ENCODE measurements at places on chromosomes 6 and 20. TPM values are rescaled to one million over a fixed set of nuclear protein-coding genes. Genes with fewer than 3 reads are reported as not detected.

The NUP153 gene
- 36.2 TPM for total RNA-seq

The CCM2L gene
- not detected for total RNA-seq

The OOEP gene
- 0.41 TPM for total RNA-seq

The PDYN gene
- total RNA-seq = not detected

The RGS17 gene
- total RNA-seq = 11.2 TPM

The TREML2 gene
- total RNA-seq = 0.75 TPM

The MTFR2 gene
- total RNA-seq = 1.6 TPM

The OR2H1 gene
- not detected for total RNA-seq

The C6orf58 gene
- not detected for total RNA-seq

The PERP gene
- total RNA-seq = 77.7 TPM

The ULBP3 gene
- total RNA-seq = 14.8 TPM

The RHAG gene
- not detected for total RNA-seq

- DNase-seq = no peak
These were observed 147.7 kb downstream of the BTBD9 start for GRCh38 chr6:38492031-38492430.

GRCh38 chr20:63587776-63588591 is 13.9 kb upstream of the HELZ2 start:
- DNase-seq = no peak

- DNase-seq = no peak
These were observed 622.6 kb upstream of the PTCHD4 start for GRCh38 chr6:48733581-48733980.

GRCh38 chr6:140355476-140355875 is 981.0 kb upstream of the CITED2 start:
- no peak for DNase-seq

GRCh38 chr6:102662851-102663250 is 1269.3 kb downstream of the GRIK2 start:
- DNase-seq = no peak

GRCh38 chr6:150659046-150659763 is 59.5 kb downstream of the PLEKHG1 start:
- DNase-seq = no peak

DNA sequence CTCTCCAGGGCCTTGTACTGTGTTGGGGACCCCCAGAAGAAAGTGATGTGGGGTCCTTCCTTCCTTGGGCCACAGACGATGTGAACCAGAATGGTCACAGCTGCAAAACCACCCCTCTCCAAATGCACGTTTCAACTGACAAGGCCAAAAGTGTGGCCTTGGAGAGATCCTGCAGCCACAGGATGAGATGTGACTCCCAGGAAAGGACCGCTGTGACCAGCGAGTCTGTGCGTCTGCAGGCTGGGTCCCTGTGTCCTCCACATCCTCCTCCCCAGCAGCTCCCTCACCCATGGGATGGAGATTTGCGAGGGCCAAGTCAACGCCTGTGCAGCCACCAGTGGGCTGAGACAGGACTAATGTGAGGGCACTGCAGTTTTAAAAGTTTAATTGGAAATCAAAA is 247.0 kb downstream of the ERMARD start:
- no peak for DNase-seq

GRCh38 chr20:44616604-44616964 is 34.2 kb downstream of the PKIG start:
- DNase-seq = no peak

GRCh38 chr6:144160431-144161005 is 10.2 kb downstream of the STX11 start:
- no peak for DNase-seq

DNA sequence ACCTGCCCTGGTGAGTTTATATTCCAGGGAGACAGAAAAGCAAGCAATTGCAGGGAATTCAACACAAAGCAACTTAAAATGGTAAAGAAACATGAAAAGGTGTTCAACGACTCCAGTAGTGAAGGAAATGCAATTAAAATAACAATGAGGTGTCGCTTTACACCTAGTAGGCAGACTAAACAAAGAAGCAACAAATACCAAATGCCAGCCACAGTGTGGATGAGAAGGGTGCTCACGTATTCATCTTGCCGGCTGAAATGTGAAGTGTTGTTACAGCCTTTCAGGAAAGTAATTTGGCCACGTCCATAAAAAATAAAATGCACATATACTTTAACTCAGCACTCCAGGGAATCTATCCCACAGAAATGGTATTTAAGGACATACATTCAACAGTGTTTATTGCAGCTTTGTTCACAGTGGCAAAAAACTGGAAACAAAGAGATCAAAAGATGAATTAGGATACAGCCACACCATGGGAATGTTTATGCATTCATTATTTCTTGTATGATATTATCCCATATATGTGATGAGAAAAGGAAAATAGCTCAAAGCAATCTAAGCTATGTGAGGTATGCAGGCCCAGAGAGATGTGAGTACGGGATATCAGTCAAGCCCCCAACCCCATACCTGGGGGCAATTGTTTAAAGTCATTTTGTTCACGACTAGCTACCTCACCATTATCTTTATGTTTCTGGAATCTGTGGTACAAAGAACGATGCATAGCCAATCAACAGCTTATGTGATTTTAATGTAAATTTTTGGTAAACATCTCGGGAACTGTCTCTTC is 266.0 kb upstream of the SOX4 start:
- DNase-seq = no peak

DNA sequence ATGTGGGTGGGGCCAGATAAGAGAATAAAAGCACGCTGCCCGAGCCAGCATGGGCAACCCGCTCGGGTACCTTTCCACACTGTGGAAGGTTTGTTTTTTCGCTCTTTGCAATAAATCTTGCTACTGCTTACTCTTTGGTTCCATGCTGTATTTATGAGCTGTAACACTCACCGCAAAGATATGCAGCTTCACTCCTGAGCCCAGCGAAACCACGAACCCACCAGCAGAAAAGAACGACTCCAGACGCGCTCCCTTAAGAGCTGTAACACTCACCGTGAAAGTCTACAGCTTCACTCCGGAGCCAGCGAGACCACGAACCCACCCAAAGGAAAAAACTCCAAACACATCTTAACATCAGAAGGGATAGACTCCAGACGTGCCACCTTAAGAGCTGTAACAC is 76.7 kb downstream of the TFAP2A start:
- DNase-seq = no peak

DNA sequence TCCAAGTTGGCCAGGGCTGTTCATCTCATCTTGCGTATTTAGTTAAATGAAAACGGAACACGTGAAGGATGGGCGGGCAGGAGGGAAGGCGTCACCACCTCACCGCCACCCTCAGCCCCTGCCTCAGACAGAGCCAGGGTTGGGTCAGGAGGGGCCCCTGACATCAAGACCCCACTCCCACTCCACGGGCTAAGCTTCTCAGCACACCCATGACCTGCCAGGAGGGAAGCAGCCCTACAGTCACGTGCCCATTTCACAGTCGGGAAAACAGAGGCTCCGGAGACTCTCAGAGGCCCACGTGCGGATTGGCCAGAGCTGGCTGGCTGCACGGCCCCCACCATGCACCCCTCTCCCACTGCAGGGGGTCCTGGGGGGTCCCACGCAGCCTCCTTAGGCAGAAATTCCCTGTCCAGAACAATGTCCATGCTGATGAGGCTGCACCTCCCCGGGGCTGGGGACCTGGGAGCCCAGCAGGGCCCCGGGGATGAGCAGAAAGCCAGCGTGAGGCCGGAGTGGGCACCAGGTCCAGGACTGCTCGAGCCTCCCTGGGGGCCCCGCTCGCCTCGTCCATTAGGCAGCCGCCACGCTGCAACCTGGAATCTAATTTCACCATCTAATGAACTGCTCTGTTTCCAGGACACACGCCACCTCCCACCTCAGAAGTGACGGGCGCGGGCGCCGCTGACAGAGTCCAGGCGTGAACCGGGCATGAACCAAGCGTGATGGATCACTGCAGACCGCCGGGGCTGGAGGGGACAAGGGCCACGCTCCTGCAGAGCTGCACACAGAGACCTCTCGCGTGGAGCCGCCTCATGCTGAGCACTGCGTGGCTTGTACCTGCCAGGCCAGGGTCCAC is 15.8 kb downstream of the KCNQ2 start:
- DNase-seq = no peak

DNA sequence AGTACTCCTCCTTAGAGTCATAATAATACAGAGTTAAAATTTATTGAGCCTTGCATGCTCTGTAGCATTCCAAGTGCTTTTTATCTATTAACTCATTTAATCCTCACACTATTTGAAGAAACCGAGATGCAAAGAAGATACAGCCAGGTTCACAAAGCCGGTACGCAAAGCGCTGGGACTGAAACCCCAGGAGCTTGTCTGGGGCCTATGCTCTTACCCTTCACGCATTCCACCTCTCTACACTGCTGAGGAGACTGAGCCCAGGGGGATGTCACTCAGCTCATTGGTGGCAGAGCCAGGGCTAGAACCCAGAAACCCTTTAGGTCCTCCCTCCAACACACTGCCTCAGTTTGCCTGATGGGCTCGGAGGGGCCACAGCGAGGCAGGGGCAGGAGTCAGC is 19.7 kb upstream of the MRPS18A start:
- no peak for DNase-seq

- no peak for DNase-seq
These were observed 36.3 kb upstream of the SLCO4A1 start for GRCh38 chr20:62606016-62606415.

DNA sequence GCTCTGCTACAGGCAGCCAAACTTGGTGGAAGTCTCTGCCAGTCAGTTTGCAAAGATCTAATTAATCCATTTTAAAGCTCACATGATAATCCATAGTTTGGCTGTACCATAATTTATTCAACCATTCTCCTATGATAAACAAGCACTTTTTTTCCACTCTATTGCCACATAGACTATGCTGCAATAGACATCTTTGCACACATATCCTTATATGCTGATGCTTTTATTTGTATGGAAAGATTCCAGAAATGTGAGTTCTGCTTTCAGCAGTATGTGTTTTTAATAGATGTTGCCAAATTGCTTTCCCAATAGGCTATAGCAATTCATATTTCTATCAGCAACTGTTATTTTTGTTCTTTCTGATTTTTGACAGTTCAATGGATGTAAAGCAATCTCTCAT is 628.0 kb downstream of the KIF16B start:
- DNase-seq = no peak

- no peak for DNase-seq
These were observed 106.7 kb downstream of the MAP3K5 start for GRCh38 chr6:136685540-136686108.

GRCh38 chr6:30238178-30238795 is 25.1 kb upstream of the TRIM26 start:
- no peak for DNase-seq

- DNase-seq = no peak
These were observed 25.9 kb upstream of the HACE1 start for GRCh38 chr6:104885518-104886043.

DNA sequence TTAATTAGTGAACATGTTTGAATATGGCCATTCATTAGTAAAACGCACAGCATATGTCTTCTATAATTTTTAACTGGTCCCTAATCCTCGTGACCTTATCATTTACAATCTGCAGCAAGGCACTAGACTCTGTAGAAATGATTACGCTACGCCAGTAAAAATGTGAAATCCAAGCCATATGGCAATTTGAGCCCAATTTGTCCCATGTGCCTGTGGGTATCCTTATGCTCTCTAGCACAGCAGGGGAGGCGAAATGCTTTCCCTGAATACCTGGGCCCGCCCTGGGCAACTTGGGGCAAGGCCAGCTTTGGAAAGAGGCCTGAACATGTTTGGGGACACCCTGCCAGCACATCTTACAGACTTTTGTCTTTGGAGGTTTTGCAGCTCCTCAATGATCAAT is 122.7 kb upstream of the AGPAT4 start:
- DNase-seq = no peak

DNA sequence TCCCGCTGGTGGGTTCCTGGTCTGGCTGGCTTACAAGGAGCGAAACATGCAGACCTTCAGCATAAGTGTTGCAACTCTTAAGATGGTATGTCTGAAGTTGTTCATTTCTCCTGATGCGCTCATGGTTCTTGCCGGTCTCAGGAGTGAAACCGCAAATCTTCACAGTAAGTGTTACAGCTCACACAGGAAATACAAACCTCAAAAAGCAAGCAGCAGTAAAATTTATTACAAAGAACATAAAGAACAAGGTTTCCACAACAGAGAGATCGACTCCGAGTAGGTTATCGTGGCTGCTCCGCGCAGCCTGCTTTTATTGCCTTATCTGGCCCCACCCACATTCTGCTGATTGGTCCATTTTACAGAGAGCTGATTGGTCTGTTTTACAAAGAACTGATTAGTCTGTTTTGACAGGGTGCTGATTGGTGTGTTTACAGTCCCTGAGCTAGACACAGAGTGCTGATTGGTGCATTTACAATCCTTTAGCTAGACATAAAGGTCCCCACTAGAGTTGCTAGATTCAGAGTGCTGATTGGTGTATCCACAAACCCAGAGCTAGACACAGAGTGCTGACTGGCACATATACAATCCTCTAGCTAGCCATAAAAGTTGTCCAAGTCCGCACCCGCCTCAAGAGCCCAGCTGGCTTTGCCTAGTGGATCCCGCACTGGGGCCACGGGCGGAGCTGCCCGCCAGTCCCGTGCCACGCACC is 39.2 kb downstream of the TRIM27 start:
- no peak for DNase-seq

DNA sequence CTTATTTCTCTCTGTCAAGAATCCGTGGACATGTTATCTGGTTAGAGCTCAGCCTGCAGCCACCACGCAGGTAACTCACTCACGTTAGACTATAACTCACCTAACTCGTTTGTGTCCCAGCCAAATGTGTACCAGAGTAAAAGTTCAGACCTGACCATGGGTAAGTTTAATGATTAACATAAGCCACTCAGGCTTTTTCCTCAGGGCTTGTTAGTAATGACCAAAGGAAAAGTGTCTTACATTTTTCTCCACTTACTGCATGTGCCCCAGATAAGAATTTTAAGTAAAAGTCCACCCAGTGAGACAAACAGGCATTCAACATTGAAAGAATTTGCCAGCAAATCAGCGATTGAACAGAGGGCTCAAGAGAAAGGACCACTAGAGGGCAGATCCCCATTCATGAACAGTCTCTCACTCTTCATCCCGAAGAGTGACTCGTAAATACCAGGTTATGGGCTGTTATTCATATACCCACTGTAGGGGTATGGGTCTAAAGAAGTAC is at the start of gene PKHD1:
TSS of gene PKHD1 (minus strand) at position 116 of the 502 bp plus-strand sequence. CDS start 2,680 bp downstream, outside the sequence.
- DNase-seq = peak; percentile 90

DNA sequence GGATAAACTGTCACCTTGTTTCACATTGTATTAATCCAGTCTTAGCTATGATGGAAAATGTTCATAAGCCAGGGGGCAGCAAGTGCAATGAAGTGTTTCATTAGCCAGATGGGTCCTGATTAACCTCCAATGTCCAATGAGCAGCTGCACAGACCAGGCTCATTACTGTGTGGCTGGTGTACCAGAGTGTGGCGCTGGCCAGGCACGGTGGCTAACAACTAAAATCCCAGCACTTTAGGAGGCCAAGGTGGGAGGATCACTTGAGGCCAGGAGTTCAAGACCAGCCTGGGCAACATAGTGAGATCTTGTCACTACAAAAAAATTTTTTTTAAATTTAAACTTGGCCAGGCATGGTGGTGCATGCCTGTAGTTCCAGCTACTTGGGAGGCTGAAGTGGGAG is 201.7 kb upstream of the FOXQ1 start:
- DNase-seq = no peak

GRCh38 chr6:84653027-84653551 is 111.3 kb downstream of the TBX18 start:
- no peak for DNase-seq
